ENCODE measurements at places on chromosomes 11 and 22.

GRCh38 chr22:41074466-41074865 lies 17.9 kb upstream of the EP300 start:
- no peak for DNase-seq

DNA sequence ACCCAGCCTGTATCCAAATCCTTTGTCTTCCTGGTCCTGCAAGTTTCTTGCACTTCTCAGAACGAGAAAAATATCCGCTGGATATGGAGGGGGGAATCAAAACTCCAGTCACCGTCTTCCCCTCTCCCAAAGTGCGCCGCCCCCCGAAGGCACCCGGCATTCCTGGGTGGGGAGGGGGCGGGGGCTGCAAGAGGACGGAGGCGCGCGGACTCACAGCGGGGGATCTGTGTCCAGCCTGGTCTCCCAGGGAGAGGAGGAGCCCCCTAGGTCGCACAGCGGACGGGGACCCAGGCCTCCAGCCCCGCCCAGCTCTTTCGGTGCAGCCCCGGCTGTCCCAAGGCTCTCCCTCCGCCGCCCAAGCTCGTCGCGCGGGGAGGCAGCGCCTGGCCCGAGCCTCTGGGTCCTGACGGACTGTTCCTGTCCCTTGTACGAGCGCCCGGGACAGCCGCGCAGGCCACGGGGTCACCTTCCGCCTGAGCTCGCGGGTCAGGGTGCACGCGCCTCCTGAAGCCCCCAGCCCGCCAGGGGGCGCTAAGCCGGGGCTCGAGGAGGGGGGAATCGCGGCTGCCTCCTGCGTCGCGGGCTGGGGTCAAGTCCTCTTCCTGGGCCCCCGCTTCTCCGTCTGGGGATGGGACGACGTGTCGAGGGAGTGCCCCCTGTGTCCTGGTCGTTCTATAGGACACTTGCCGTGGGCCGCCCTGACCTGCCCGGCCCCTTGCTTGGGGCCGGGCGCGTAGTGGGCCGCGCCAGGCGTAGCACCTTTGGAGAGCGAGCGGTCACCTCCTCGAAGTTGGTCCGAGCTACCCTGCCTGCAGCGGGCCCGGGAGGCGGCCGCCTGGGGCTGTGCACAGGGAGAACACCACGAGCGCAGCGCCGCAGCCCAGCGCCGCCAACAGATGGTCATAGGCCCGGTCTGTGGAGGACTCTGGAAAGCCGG lies 2.4 kb upstream of the WNT11 start:
- peak; percentile 62 for DNase-seq

- no peak for DNase-seq
Measured at GRCh38 chr11:8241373-8242117, 22.1 kb downstream of the LMO1 start.

- DNase-seq, result no peak
Measured at GRCh38 chr11:112537026-112537425, 276.4 kb upstream of the PLET1 start.

- no peak for DNase-seq
Measured at GRCh38 chr11:13487661-13488030, 8.2 kb downstream of the PTH start.
